NCI-H1105 (cell line): ENCODE measurements at places on chromosomes 12 and 14.

- no peak for DNase-seq
Observed at GRCh38 chr12:12511895-12512711, 50.6 kb downstream of the DUSP16 start.

DNA sequence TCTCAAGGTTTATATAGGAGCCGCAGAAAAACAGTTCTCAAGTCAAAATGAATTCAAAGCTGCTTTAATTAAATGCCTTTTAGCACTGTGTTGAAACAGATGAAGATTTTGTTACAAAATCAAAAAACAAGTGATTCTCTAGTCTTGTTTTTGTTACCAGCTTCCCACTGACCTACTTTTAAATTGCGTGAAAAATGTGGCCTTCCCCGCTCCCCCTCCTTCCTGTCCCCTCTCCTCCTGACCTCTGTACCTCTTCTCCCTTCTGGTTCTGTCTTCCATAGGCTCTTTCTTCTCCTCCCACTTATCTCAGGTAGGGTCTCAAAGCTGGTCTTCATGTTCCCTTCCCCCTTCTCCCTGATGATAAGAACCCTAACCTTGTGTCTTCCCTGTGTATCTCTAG lies 90.0 kb upstream of the MDM1 start:
- DNase-seq = no peak

GRCh38 chr12:19278407-19278806 lies 148.9 kb downstream of the PLEKHA5 start:
- no peak for DNase-seq

- no peak for DNase-seq
Observed at GRCh38 chr12:63036216-63036973, 101.4 kb upstream of the PPM1H start.

- DNase-seq = no peak
Observed at GRCh38 chr12:93184672-93185368, 192.9 kb upstream of the NUDT4 start.
